ENCODE measurements at places on chromosomes 13 and 19. TPM values are rescaled to one million over a fixed set of nuclear protein-coding genes. Genes with fewer than 3 reads are reported as not detected.

Gene MAMSTR
- total RNA-seq: not detected

Gene B9D2
- total RNA-seq: 8.8 TPM

Gene CD22
- not detected for total RNA-seq

Gene CGB8
- total RNA-seq: not detected

Gene CLEC4G
- not detected for total RNA-seq

Gene OVOL3
- total RNA-seq: not detected

Gene TEX101
- not detected for total RNA-seq

Gene LILRA1
- not detected for total RNA-seq

Gene FAAP24
- total RNA-seq: 2.7 TPM

Gene MYO1F
- not detected for total RNA-seq

Gene RNU6-9
- total RNA-seq: not detected

Gene RFXAP
- total RNA-seq: 1.3 TPM

Gene ELANE
- not detected for total RNA-seq

Gene KLK3
- total RNA-seq: not detected

Gene KLHL1
- not detected for total RNA-seq

Gene KLK15
- not detected for total RNA-seq

Gene NAPSA
- total RNA-seq: 0.61 TPM

Gene ZIC5
- total RNA-seq: not detected

Gene ZNF763
- total RNA-seq: under 0.01 TPM

Gene PSG7
- not detected for total RNA-seq

Gene PDX1
- total RNA-seq: not detected

Gene WDR87
- not detected for total RNA-seq

Gene NLRP4
- total RNA-seq: not detected

Gene MIR17HG
- total RNA-seq: 14.0 TPM

Gene CYP2A13
- not detected for total RNA-seq

Gene CYP2A7
- not detected for total RNA-seq

Gene CCDC70
- not detected for total RNA-seq

Gene ETFB
- 86.7 TPM for total RNA-seq

Gene OR10H1
- total RNA-seq: not detected

Gene SELENOW
- 480 TPM for total RNA-seq

Gene TMEM255B
- total RNA-seq: 26.1 TPM

Gene SPRED3
- total RNA-seq: 1.4 TPM

Gene LRRC4B
- total RNA-seq: not detected

Gene ZNF491
- total RNA-seq: 1.5 TPM

Gene INSL3
- total RNA-seq: not detected

Gene CRX
- total RNA-seq: not detected

Gene FCAR
- total RNA-seq: not detected

Gene VSIG10L
- total RNA-seq: under 0.01 TPM

Gene GDF15
- total RNA-seq: 126 TPM

Gene TMC4
- total RNA-seq: not detected

Gene F2RL3
- total RNA-seq: 2.3 TPM

Gene MEIOSIN
- not detected for total RNA-seq

Gene SUGP2
- total RNA-seq: 28.9 TPM

Gene PRR20B
- not detected for total RNA-seq

Gene SELENOV
- not detected for total RNA-seq

Gene NTF4
- total RNA-seq: not detected

Gene EPSTI1
- 47.0 TPM for total RNA-seq

Gene SLAIN1
- total RNA-seq: 6.8 TPM

Gene SMIM44
- not detected for total RNA-seq

Gene C19orf85
- not detected for total RNA-seq

Gene ANGPTL4
- total RNA-seq: 9.9 TPM

Gene SIGLECL1
- not detected for total RNA-seq

Gene FCHO1
- total RNA-seq: 0.65 TPM

Gene RXFP2
- not detected for total RNA-seq

Gene ZNF383
- 2.9 TPM for total RNA-seq

Gene GARIN5A
- total RNA-seq: 0.32 TPM
